ENCODE measurements at places on chromosomes 11 and 22.

- no peaks in the 10 kb centered on the region for H3K36me3 ChIP-seq
- H3K4me3 ChIP-seq = no peak overlapping the region
These were observed 25.3 kb upstream of the ALX4 start for GRCh38 chr11:44335052-44335760.

DNA sequence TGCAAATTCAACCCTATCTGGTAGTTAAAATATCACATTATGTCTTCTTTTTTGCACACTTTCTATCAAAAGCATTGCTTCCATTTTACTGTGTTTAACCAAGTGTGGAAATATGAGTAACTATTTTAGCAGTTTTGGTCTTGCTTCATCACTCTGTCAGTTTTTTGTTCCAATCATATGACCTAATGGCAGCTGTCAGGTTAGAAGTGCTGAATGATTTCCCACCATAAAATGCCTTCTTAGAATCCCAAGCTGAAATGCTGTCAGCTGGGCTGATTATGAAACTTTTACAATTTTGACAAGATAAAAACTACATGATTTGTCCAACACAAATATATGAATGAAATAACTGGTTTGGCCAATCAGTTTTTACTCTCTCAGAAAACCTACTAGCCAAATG is 1654.6 kb upstream of the RAG2 start:
- H3K4me1 ChIP-seq = no peaks in the 10 kb centered on the region
- H3K36me3 ChIP-seq = no peaks in the 10 kb centered on the region
- no peak overlapping the region for H3K4me3 ChIP-seq

- H3K36me3 ChIP-seq = no peaks in the 10 kb centered on the region
- no peak overlapping the region for H3K4me3 ChIP-seq
- no peaks in the 10 kb centered on the region for H3K4me1 ChIP-seq
- H3K27ac ChIP-seq = no peak overlapping the region
These were observed 424.4 kb upstream of the LARGE1 start for GRCh38 chr22:34344702-34345101.

- H3K36me3 ChIP-seq = no peaks in the 10 kb centered on the region
- no peak overlapping the region for H3K4me3 ChIP-seq
- H3K27me3 ChIP-seq = no peaks in the 10 kb centered on the region
- no peak overlapping the region for H3K27ac ChIP-seq
- H3K4me1 ChIP-seq = peaks cover 12% of the 10 kb centered on the region
These were observed 798.7 kb downstream of the TBC1D22A start for GRCh38 chr22:47561115-47561675.

GRCh38 chr11:59025097-59025496 is 61.0 kb upstream of the GLYATL1B start:
- no peaks in the 10 kb centered on the region for H3K36me3 ChIP-seq
- no peaks in the 10 kb centered on the region for H3K4me1 ChIP-seq
- H3K27ac ChIP-seq = no peak overlapping the region
- no peak overlapping the region for H3K4me3 ChIP-seq

GRCh38 chr11:128585498-128586238 is 1.7 kb downstream of the ETS1 start:
- peak overlapping the region; percentile 37 for H3K27ac ChIP-seq
- no peak for DNase-seq
- no peaks in the 10 kb centered on the region for H3K27me3 ChIP-seq
- H3K36me3 ChIP-seq = no peaks in the 10 kb centered on the region

DNA sequence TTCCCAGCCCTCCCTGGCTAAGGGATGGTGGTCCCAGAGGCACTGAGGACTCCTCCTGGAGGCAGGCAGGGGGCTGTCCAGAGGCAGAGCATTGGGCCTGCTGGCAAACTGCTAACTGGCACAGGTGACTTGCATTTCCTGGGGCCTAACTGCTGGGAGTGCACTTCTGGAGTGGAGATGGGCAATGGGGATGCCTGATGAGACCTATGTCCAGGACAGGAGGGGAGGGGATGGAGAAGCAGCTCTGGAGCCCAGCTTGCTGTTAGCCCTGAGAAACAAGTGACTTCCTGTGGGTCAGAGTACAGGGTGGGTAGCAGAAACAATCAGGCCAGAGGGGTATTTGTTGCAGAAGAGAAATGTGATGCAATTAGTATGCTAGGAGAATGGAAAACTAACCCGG is 253.2 kb downstream of the ST3GAL4 start:
- H3K4me3 ChIP-seq = no peak overlapping the region
- no peaks in the 10 kb centered on the region for H3K4me1 ChIP-seq
- H3K36me3 ChIP-seq = no peaks in the 10 kb centered on the region
- no peak overlapping the region for H3K27ac ChIP-seq

DNA sequence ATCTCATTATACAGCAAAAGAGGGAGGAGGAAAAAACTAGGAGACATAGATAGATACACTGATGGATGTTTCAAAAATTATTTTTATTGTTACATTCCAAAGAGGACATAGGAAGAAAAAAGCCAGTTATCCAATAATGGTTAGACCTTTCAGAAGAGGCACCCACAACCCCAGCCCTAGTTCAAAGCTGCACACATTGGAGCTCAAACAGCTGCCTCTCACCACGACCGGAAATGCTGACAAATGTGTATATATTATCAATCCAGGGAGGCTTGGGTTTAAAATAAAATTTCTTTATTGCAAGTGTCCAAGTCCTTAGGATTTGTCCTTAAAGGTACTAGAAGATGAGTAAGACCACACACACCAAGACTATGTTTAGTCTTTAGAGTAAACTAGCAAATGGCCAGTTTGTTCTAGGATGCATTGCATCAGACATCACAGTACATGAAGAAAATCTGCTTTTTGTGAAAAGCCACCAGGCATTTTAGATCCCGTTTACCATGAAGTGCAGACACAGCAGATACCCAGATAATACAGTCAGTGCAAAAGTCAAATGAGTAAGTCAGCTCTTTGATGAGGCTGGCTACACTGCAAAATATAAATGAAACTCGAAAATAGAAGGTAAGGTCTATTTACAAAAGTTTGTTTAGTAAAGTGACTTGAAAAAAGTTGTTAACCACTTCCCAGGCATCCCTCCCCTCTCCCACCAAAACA is 4.6 kb upstream of the ASCL3 start:
- DNase-seq = no peak
- no peaks in the 10 kb centered on the region for H3K4me1 ChIP-seq
- H3K36me3 ChIP-seq = peaks cover 49% of the 10 kb centered on the region
- H3K27me3 ChIP-seq = no peaks in the 10 kb centered on the region

GRCh38 chr11:75823415-75823814 is 8.4 kb downstream of the UVRAG start:
- H3K27me3 ChIP-seq = no peaks in the 10 kb centered on the region
- no peak overlapping the region for H3K4me3 ChIP-seq
- DNase-seq = no peak
- no peaks in the 10 kb centered on the region for H3K36me3 ChIP-seq

DNA sequence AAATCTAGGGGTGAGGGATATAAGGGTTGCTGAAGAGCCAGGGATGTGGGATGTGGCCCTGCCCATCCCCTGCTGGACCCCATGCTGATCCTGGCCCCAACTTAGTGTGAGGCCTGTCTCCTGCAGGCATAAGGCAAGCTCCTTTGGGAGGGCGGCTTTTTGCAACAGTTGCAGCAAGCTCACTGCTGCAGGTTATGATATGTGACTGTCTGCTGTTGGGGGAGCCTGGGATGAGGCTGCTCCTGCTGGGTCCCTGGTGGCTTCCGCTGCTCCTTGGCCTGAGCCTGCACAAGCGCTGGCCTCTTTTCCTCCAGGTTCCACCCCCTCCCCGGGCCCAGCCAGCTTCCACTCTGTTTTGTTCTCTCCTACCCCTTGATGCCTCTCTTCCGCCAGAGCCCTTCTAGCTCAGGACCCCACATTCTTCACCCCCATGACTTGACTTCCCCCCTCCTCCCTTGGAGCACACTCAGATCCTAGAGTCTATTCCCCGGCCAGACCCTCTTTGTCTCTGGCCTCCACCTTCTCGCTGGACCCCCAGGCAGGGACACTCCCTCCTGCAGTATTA is 35.0 kb upstream of the SYT13 start:
- peaks cover 5% of the 10 kb centered on the region for H3K4me1 ChIP-seq
- no peaks in the 10 kb centered on the region for H3K27me3 ChIP-seq
- peak; percentile 86 for DNase-seq
- no peaks in the 10 kb centered on the region for H3K36me3 ChIP-seq
- H3K27ac ChIP-seq = no peak overlapping the region
- H3K4me3 ChIP-seq = no peak overlapping the region

GRCh38 chr11:38900211-38900610 is 2302.2 kb upstream of the RAG2 start:
- no peaks in the 10 kb centered on the region for H3K27me3 ChIP-seq
- no peak overlapping the region for H3K27ac ChIP-seq
- no peak for DNase-seq
- H3K4me3 ChIP-seq = no peak overlapping the region
- no peaks in the 10 kb centered on the region for H3K36me3 ChIP-seq
- no peaks in the 10 kb centered on the region for H3K4me1 ChIP-seq

GRCh38 chr11:66251809-66252208 is 16.6 kb upstream of the RAB1B start:
- H3K4me3 ChIP-seq = no peak overlapping the region
- H3K4me1 ChIP-seq = peaks cover 2% of the 10 kb centered on the region
- H3K27ac ChIP-seq = no peak overlapping the region
- no peak for DNase-seq
- H3K36me3 ChIP-seq = peaks cover 7% of the 10 kb centered on the region
- no peaks in the 10 kb centered on the region for H3K27me3 ChIP-seq

DNA sequence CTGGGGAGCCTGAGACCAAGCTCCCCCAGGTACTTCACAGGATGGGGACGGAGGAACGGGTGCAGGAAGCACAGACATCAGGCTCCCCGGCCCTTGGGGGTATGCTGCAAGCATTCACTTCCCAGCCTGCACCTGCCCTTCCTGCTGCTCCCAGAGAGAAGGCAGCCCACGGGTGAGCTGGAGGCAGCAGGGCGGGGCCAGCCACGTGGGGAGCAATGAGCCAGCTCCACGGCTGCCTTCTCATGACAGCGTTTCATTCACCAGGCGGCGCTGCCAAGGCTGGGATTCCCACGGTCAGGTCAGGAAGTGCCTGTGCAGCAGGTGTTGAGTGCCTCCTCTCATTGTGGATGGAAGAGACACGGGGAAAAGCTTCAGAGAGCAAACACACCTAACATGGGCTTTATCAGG is 14.5 kb upstream of the PHLDA2 start:
- no peak overlapping the region for H3K4me3 ChIP-seq
- no peak for DNase-seq
- peaks cover 16% of the 10 kb centered on the region for H3K36me3 ChIP-seq
- peaks cover 37% of the 10 kb centered on the region for H3K4me1 ChIP-seq
- peak overlapping the region; percentile 79 for H3K27ac ChIP-seq
- no peaks in the 10 kb centered on the region for H3K27me3 ChIP-seq

GRCh38 chr11:64726867-64727530 is 4.0 kb upstream of the NRXN2 start:
- no peak overlapping the region for H3K27ac ChIP-seq
- no peak for DNase-seq
- H3K4me3 ChIP-seq = no peak overlapping the region
- H3K4me1 ChIP-seq = peaks cover 17% of the 10 kb centered on the region

DNA sequence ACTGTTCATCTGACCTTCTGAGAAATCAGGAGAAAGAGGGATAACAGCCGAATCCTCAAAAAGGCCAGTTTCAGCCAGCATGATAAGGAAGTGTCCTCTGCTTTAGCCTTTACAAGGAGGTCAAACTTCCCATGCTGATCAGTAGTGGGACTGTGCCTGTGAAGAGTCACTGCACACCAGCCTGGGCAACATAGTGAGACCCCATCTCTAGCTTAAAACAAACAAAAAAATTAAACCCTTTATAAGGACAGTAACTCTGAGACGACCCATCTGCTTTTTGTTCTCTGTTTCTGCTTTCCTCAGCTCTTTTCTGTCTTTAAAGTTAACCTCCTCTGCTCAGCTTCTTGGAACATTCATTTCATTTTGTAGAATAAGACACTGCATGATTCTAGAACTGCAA is 49.7 kb downstream of the SCGB1A1 start:
- no peak overlapping the region for H3K4me3 ChIP-seq
- H3K27me3 ChIP-seq = no peaks in the 10 kb centered on the region
- DNase-seq = no peak
- peaks cover 11% of the 10 kb centered on the region for H3K4me1 ChIP-seq

DNA sequence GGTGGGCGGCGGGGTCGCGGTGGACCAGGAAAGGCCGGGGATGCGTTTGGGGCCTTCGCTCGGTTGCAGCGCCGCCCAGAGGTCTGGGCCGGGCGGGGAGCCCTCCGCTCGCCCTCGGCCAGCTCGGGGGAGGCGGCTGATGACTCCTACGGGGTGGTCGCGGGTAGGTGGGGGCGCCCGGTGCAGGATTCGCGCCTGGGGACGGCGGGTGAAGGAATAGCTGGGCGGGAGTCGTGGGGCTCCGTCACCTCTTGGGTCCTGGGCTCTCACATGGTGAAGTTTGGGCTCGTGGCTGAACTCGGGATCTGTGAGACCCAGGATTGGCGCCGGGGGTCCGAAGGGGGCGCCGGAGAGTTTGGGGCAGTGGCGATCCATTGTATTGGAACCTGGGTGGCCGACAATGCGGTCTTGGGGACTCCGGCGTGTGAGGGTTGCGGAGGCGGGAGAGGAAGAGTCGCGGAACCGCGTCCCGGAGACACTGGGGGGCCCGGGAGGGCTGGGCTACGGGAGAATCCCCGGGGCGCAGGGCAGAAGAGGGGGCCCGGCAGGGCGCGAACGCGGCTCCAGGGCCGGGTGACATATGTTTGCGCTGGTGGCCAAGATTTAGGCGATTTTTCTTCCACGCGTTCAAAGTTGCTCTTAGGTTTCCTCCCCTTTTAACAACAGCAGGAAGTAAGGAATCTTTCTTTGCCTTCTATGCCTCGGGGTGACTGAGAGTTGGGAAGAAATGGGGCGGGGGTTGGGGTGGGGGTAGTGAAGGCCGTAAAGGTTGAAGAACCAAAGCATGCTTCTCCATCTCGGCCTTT is 935 bp downstream of the QSER1 start:
- peak overlapping the region; percentile 97 for H3K27ac ChIP-seq
- H3K4me3 ChIP-seq = peak overlapping the region; percentile 71
- no peaks in the 10 kb centered on the region for H3K27me3 ChIP-seq
- no peaks in the 10 kb centered on the region for H3K36me3 ChIP-seq
- DNase-seq = no peak

- H3K27me3 ChIP-seq = peaks cover 7% of the 10 kb centered on the region
- no peak overlapping the region for H3K4me3 ChIP-seq
- no peak overlapping the region for H3K27ac ChIP-seq
- DNase-seq = no peak
- H3K4me1 ChIP-seq = peaks cover 28% of the 10 kb centered on the region
These were observed 21.1 kb downstream of the FLRT1 start for GRCh38 chr11:64056861-64057260.

- no peak overlapping the region for H3K27ac ChIP-seq
- H3K27me3 ChIP-seq = no peaks in the 10 kb centered on the region
- no peaks in the 10 kb centered on the region for H3K36me3 ChIP-seq
- H3K4me3 ChIP-seq = no peak overlapping the region
- DNase-seq = no peak
These were observed 51.2 kb upstream of the BIRC3 start for GRCh38 chr11:102266099-102266498.

- no peak overlapping the region for H3K27ac ChIP-seq
- no peaks in the 10 kb centered on the region for H3K4me1 ChIP-seq
- no peaks in the 10 kb centered on the region for H3K36me3 ChIP-seq
- DNase-seq = no peak
- no peaks in the 10 kb centered on the region for H3K27me3 ChIP-seq
These were observed 278 bp downstream of the MMP26 start for GRCh38 chr11:4704790-4705334.

DNA sequence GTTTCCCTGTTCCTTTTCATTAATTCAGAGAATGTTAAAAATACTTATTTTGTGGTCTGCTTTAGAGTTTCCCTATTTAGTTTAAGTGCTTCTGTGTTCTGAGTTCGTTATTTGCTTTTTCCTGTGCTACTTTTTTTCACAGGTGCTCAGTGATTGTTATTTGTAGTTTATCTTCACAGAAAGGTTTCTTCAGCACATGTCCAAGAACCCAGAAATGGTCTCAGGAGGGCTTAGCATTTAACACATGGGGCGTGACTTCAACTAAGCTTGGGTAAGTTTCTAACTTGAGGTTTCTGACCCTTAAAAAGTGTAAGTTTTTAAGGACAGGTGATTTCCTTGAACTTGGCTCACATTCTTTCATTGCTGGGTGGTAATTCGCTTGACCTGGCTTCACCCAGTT is 157.3 kb downstream of the AASDHPPT start:
- no peaks in the 10 kb centered on the region for H3K36me3 ChIP-seq
- H3K4me1 ChIP-seq = no peaks in the 10 kb centered on the region
